Right cardiac atrium (tissue), 5 donors: ENCODE measurements at places on chromosomes 6 and 20. TPM values are rescaled to one million over a fixed set of nuclear protein-coding genes. Genes with fewer than 3 reads are reported as not detected.

CCM2L gene
- polyA plus RNA-seq = 10.3 TPM

MYCT1 gene
- polyA plus RNA-seq = 10.9 TPM

PRR18 gene
- 0.02 TPM for polyA plus RNA-seq

NHSL1 gene
- 10.5 TPM for polyA plus RNA-seq

COL9A1 gene
- 6.0 TPM for polyA plus RNA-seq

ME1 gene
- 33.2 TPM for polyA plus RNA-seq
